ENCODE measurements at places on chromosomes 4 and X.

GRCh38 chr4:147839663-147840062 is 107.8 kb downstream of the ARHGAP10 start:
- no peak for DNase-seq

- DNase-seq, result no peak
These were observed 95.0 kb downstream of the TMEM164 start for GRCh38 chrX:110097920-110098319.

DNA sequence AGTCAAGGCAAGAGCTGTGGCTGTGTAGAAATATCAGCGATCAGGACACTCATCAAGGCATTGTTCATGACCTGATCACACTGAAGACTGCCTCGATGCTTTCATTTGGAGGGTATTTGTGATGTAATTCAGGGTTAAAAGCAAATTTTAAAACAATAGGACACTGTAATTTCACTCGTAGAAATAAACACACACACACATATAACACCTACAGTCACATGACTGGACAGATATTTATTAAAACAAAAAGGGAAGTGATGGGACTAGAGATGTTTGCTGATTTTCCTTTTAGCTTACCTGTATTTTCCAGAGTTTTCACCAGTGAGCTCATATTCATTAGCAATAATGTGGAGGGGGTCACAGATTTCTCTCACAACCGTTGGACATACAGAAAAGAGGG is 51.1 kb upstream of the KDR start:
- no peak for DNase-seq

- no peak for DNase-seq
These were observed 686.1 kb upstream of the AADAT start for GRCh38 chr4:170775851-170776250.

DNA sequence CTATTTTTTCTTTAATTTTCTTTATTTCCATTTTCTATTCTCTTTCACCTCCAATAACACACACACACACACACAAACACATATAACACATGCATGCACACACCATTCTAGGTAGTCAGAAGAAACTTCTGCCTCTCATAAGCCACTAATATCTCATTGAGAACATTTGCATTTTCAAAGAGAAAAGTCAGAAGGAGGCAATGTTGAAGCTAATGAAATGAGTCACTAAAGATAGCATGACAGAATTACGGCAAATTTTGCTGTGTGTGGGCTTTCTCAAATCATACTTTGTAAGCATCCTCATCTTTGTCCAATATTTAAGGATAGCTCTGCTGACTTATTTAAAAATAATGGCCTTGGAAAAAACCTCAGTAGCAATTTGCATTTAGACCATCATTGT is 291.3 kb downstream of the GUCY2F start:
- DNase-seq, result no peak

DNA sequence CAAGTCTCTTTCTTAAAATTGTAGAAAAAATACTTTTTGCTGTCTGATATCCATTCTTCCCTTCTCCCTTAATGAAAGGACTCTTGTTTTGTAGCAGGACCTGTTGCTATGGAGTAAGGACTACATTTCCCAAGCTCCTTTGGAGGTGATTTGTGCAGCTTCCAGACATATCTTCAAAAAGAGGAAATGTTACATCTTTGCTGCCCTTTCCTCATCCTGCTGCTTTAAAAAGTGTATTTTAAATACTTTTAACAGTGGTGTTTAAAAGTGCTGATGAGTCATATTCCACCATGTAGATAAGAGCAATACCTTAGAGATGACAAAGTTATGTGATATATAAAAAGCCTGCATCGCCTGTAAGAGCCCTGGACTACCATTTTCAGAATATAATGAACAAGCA is 98.7 kb downstream of the CFAP299 start:
- peak; percentile 37 for DNase-seq

- DNase-seq, result no peak
These were observed 36.7 kb downstream of the SMPX start for GRCh38 chrX:21721195-21721594.

- DNase-seq, result no peak
These were observed 79.5 kb downstream of the CBR4 start for GRCh38 chr4:168930413-168931196.

DNA sequence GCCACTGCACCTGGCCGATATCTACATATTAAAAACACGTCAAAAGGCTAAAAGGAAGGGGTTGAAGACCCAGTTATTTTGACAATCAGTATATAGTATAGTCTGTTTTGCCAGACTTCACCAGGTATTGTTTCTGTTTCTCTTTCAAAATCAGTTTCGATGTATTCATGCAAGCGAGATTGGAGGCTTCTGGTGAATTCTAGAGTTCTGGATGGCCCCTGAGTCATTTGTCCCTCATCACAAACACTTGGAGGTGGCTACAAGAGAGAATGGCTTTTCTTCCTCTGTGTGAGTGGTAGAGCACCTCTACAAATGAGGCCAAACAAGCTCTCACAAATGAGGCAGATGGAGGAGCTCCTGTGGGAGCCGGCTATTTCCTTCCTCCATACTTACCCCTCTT is 68.6 kb upstream of the ADGRG2 start:
- DNase-seq, result no peak

- DNase-seq, result no peak
These were observed 104.4 kb downstream of the ASMT start for GRCh38 chrX:1719270-1719669.

DNA sequence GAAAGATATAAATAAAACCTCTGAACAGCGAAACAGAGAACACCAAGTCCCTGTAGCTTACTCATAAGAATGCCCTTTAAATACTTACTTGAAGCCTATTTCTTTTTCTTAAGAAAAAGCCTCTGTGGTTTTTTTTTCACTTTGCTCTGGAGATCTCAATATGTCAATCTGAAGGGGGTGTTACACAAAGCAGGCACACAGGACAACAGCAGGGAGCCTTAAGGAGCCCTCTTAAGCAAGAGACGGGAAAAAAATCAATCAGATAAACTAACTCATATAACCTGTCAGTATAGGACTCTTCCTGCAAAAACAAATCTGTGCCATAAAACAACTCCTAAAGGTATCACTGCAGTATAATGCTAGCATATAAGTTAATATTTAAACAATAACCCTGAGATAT is 611.1 kb upstream of the ATOH1 start:
- DNase-seq, result no peak

DNA sequence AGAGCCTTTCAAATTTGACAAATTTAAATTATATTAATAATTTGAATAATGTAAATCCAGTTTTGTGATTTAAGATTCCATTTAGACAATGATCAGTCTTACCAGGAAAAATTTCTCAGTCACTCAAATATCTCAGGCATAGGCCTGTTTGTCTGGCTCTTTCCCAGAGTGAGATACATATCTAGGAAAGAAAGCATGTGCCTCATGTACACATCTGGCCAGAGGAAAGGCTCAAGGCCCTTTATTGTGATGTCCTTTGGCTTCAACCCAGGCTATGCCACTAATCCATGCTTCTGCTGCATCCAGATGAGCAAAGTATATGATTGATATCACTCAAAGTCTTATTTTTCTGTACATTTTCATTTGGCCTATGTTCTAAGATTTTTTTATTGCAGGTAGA is 473.3 kb upstream of the ADGRL3 start:
- no peak for DNase-seq

- DNase-seq, result no peak
These were observed 213.2 kb upstream of the ZFP42 start for GRCh38 chr4:187782286-187782824.

GRCh38 chr4:67038228-67038566 is 507.1 kb downstream of the CENPC start:
- DNase-seq, result no peak

DNA sequence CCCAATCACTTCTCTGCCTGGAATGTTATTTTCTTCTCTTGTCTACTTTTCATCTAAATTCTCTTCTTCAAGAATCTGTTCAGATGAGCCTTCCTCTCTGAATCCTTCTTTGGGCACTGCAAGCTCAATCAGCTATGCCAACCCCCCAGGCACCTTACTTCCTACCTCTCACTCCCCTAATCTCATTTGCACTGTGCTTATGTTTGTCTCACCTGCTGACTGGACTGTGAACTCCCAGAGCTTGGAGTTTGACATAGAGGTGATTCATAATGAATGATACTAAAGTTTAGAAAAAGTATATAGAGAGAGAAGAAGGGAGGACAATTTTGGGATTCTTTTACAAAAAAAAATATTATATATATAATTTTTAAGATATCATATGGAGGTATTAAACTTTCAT is 36.3 kb downstream of the ANXA10 start:
- no peak for DNase-seq

- DNase-seq, result no peak
These were observed 10.7 kb downstream of the SLC39A8 start for GRCh38 chr4:102334624-102335023.

- DNase-seq, result peak; percentile 2
These were observed 395.6 kb upstream of the DIPK2B start for GRCh38 chrX:45596188-45596808.

- no peak for DNase-seq
These were observed 2.1 kb downstream of the MND1 start for GRCh38 chr4:153346563-153346962.

DNA sequence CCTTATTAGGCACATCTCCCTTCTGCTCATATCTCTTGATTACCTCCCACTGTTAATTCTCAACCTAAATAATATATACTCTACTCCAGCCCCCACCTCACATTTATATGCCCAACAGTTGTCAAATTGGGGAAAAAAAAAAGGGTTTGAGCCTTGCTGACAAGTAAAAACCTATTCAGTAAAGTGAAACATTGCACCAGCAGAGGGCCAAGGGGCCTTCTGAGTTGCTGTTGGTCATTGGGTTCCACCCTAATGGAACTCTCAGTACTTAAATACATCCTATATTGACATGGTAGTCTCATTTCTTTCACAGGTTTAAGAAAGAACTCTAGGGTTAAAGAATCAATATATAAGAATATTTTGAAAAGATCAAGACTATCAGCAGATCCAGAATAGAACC is 362.2 kb downstream of the SMARCA1 start:
- no peak for DNase-seq

DNA sequence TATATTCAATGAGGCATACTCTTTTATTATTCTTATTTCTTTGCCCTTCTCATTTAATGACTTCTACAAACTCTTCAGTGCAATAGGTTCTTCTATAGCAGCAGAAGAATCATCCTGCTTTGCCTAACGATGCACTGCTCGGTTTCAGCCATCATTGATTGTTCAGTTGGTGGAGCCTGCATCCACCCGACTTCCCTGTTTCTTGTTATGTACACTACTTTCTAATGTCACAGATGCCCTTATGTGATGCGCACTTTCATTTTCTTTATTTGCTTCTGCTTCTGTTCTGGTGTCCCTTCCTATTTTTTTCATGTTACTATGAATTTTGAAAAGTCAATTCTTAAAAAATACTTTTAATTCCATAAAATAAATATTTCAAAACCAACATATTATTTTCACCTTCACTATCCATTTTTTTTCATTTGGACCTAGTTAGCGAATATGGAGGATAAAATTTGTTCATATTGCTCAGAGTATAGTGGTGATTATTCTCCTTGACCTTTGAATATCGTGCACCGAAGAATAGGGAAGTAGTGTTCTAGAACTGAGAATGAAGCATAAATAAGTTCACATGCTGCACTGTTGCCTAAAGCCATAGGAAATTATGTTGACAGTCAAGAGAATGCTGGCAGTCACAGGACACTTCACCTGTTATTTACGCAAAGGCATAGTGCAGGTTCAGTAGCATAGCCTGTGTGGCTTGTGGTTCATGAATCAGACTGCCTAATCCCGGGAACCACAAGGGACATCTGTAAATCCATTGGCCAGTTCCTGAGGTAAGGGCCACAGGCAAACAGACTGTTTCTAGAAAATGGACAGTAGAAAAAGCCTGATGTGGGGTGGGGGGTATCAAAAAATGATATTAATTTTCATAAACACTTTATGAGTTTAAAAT is 21.3 kb upstream of the SFRP2 start:
- no peak for DNase-seq

DNA sequence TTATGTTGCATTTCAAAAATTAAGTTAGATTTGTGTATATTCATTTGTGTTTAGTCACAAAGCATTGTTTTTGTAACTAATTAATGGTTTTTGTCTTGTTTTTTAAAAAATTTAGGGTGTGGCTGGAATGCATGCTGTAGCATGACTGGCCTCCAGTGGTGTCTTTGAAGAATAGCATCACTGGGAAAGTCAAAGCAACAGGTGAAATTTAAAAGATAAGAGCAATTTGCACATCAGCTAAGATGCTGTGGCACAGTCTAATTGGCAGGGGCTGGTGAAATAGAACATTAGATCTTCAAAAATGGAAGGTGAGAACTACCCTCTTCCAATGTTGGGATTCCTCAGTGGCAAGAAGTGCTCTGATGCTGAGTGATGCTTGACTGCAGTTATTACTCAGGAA is 45.3 kb downstream of the ANK2 start:
- DNase-seq, result peak; percentile 59

DNA sequence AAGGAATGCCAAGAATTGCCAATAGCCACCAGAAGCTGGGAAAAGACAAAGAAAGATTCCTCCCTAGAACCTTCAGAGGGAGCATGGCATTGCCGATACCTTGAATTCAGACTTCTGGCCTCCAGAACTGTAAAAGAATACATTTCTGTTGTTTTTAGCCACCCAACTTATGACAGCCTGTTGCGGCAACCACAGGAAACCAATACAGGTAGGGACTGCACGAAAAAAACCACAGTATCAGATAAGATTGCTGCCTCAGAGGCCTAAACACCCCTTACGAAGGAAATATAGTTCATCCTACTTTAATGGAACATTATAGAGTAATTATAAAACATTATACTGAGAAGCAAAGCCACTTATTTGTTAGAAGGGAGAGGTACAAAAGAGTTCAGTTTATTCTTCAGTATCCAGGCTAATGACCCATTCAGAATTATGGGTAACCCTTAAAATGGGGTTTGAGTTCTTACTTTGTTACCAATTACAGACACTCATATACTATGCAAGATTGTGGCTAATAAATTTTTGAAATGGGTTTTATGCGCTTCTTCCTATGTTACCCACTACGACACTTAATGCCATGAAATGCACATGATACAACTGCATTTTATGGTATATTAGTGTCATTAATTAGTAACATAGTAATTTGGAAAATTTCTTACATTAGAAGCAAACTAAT is 37.4 kb upstream of the SMIM10L2A start:
- no peak for DNase-seq

- peak; percentile 77 for DNase-seq
These were observed 96.3 kb upstream of the NOCT start for GRCh38 chr4:138919094-138919936.

- no peak for DNase-seq
These were observed 28.3 kb downstream of the ARHGAP10 start for GRCh38 chr4:147760176-147760575.

DNA sequence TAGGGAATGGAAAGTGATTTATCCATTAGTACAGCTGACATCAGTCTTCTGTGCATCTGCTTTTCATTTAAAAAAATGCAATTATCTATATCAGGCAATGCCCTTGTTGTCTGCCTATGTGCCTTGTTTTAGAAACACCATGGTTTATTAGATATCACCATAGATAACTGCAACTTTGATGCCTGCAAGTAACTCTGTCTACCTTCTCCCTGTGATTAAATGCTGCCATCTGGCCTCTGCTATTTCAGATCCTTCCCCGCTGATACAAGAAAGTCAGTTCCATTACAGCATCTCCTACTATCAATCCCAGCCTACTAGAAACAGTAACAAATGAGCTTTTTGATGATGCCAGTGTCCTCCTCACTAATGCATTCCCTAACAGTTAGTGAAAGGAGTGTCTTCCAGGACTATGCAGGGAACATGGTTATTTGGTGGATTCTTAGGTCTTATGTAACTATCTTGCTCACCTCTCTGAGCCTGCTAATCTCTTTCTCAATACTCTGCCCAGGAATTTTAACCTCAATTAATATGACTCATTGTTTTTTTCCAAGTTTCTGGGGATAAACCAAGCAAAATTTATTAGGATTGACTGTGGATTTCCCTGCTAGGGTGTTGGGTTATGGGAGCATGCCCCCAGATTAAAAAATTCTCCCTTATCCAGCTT is 444.9 kb downstream of the RAPGEF2 start:
- no peak for DNase-seq
